ENCODE measurements at places on chromosomes 11 and 22.
A peak's percentile ranks its signal among the peaks of the same experiment; 100 is the strongest.

- no peak for DNase-seq
These were observed 1.2 kb upstream of the NUP50 start for GRCh38 chr22:45162531-45162930.

GRCh38 chr11:120385110-120385509 lies 48.9 kb downstream of the ARHGEF12 start:
- no peak for DNase-seq

DNA sequence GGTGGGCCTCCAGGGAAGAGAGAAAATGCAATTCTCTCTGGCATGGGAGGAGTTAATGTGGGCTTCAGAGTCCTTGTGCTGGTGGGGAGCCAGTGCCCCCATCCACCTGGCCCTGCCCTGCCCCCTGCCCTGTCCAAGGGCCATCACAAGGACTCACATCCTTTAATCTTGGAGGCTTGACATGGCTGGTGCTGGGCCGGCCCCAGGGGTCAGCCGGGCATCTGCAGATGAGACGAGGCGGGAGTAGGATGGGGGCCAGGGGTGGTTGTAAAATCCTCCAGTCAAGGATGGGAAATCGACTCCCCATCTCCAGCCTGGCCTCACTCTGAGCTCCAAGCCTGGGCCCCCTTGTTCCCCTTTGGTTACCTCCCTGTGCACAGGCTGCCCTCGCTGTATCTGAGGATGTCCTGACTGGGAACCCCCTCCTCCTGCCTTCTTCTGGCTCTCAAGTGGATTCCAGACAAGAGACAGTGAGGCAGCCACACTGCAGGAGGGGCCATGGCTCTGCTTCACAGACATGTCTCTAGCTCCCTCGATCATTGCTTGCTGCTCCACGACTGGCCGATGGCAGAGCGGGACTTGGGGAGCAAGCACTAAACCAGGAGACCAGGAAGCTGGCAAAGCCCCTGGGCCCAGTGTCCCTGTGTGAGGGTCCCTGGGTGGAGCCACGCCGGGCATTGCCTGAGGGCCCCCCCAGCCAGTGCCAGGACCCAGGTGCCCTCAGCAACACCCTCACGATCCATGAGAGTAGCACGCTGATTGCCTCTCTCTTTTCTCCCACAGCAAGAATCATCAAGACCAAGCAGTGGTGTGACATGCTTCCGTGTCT lies 1120.5 kb downstream of the BRD1 start:
- DNase-seq = no peak

DNA sequence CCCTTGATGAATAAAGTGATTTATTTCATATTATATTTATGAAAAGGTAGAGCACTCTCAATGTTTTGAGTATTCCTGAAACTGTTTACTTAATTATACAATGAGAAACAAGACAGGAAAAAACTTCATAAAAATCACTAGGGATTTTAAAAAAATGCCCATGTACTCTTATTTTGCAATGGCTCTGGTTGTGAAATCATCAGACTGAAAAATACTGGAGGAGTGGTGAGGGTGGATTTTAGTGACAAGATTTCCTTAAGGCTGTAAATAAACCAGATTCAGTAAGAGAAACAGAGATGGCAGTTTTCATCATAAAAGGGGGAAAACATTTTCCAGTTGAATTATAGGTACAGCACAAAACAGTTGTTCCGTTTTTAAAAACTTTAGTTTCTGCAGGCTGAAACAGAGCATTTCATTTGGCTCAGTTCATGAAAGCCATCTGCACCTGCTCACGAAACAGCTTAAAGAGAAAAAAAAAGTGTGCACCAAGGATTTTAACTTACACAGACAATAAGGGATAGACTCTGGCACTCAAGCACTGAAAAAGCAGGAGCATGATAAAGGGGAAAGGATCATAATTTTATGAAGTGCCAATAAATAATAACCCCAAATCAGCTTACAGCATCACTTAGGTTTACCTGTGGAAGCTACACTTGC lies 100.7 kb downstream of the MAML2 start:
- DNase-seq = no peak

DNA sequence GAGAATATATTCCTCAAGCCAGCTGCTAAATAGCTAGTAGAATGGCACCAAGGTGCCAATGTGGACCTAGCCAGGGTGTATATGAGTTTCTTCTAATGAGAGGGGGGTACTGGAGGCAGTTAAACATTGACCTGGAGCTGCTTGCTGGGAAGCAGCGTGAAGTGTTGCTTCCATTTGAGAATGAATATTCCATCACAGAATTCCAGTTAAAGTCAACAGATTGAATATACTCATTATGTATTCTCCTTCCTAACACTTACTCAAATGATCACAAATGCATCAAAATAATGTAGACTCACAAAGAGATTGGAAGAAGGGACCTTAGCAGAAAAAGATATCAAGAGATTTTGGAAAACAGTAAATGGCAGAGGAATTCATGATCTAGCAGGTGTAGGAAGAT lies 102.1 kb downstream of the CD44 start:
- no peak for DNase-seq

DNA sequence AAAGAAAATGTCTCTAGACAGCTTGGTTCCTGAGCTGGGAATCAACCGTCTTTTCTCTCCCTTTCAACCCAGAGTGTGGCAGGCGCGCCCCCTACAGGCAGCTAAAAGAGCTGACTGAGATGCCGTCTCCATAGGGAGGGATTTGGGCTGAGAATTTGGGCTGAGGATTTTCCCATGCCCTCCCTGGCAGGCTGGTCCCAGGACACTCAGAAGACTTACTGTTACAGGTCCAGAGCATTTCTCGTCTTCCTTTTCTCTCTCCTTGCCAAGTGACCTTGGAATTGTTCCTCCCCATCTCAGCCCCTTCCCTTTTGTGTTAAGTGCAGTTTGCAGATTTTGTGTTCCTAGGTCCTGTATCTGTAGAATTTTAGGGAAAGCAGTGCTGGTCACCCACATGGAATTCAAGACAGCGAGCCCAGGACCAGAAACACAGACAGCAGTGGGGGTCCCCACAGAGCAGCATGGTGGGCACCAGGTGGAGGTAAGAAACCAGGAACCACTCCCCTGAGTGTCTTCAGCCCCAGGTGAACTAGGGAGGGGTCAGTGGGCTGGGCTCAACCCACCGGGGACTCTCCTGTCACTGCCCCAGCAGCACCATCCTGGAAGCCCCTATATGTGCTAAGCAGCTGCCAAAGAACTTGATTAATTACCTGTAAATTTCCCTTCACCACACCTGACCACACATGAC lies 9.9 kb upstream of the IGLL5 start:
- DNase-seq = peak; percentile 56

- DNase-seq = peak; percentile 67
These were observed 324.4 kb downstream of the NTM start for GRCh38 chr11:131694526-131695424.

Data from HCEC 1CT (cell line).